ENCODE measurements at places on chromosomes 12 and 14.

- no peak for DNase-seq
These were observed 714.6 kb downstream of the DIO2 start for GRCh38 chr14:79496701-79497100.

GRCh38 chr12:42482748-42483520 lies 106.6 kb downstream of the PRICKLE1 start:
- DNase-seq: peak; percentile 29

GRCh38 chr12:31835276-31835882 lies 106.6 kb upstream of the AMN1 start:
- DNase-seq: no peak

DNA sequence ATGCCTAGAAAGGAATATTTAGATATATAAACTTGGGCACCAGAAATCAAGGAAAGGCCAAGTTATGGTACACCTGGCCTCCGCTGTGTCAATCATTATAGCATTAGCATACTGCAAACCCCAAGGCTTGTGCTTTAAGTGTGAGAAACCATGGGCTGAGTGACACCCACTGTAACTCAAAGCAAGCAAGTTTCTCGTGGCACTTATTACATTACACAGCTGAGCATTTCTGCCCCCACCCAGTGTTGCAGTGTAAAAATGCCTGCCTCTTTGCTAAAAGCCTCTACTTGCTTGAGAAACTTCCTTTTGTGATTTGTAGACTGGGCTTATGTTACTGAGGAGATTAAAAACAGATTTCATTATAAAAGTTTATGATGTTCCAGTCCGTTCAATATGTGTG lies 122.0 kb downstream of the TGFB3 start:
- no peak for DNase-seq

GRCh38 chr12:122012184-122012583 lies 9.5 kb upstream of the BCL7A start:
- DNase-seq: no peak

DNA sequence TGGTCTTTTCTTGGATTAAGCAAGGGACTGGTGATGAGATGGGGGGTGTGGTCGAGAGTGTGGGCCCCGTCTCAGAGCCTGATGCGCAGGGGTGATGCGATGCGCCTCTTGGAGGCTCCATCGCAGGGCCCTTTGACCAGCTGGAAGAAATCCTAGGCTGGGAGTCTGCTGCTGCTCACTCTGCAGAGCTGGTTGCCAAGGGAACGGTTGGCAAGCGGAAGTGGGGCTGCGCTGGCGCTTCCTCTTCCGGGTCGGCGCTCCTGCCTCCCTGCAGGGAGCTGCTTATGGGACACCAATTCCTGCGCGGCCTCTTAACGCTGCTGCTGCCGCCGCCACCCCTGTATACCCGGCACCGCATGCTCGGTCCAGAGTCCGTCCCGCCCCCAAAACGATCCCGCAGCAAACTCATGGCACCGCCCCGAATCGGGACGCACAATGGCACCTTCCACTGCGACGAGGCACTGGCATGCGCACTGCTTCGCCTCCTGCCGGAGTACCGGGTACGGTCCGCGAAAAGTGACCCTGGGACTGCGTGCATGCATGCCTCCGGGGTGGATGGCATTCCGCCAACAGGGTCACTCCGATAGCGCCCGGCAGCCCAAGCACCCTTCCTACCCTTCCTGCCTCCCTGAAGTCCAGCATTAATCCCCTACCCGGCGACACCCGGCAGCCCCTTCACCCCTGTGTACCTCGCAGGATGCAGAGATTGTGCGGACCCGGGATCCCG lies at the start of gene MYG1:
MYG1 (plus strand) TSS at position 242 of the 727 bp plus-strand sequence; CDS start at position 285, 43 bp downstream.
- peak; percentile 81 for DNase-seq

All from CD4-positive, alpha-beta T cell (primary cell).